ENCODE measurements at places on chromosomes 6 and 20. TPM values are rescaled to one million over a fixed set of nuclear protein-coding genes. Genes with fewer than 3 reads are reported as not detected.

The PTGIS gene
- total RNA-seq = 51.1 TPM

DNA sequence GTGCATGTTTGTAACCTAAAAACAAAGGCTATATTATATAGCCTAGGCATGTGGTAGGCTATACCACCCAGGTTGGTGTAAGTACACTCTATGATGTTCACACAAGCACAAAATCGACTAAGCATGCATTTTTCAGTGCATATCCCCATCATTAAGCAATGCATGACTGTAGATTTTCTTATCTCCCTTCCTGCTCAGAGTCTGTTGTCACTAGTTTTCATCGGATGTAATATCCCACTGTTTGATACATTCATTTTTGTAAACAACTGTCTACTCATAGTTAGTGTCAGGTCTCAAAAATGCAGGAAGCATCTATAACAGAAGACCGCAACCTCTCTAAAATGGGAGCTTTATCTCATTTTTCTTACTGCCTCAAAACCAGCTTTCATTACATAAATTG lies 70.7 kb downstream of the GFRAL start:
- no peak for DNase-seq

DNA sequence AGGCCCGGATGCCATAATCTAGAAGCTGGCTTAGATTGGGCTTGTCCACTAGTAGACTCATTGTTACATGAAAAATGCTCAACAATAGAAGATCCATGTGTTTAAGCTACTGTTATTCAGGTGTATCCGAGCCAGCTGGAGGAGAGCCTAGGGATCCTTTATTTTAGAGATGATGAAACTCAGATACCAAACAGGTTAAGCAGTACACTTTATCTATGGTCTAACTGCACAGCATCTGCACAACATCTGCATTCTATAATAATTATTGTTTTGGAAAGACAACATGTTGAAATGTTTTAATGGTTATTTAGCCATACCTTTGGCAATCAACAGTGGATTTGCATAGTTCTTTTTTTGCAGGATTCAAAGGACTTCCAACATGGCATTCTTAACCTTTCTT lies 134.1 kb downstream of the RFPL4B start:
- DNase-seq = no peak

- no peak for DNase-seq
These were observed 68.7 kb downstream of the PHACTR2 start for GRCh38 chr6:143746202-143747119.

The HDGFL1 gene
- not detected for total RNA-seq

DNA sequence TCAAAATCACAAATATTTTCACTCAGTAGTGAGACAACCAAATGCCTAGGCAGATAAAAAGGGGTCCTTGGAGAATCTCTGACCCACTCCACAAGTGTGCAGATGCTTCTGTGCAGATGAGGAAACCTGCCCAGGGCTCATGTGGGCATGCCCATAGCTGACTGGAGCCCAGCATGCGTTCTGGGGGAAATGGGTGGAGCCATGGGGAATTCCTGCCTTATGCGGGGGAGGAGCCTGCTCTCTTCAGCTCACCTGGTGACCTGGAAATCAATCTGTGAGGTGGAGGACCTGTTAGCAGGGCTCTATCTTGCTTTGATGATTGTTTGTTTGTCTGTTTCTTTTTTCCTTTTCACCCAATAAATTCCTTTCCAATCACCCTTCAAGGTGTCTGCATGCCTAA lies 23.4 kb upstream of the PLN start:
- DNase-seq = no peak

DNA sequence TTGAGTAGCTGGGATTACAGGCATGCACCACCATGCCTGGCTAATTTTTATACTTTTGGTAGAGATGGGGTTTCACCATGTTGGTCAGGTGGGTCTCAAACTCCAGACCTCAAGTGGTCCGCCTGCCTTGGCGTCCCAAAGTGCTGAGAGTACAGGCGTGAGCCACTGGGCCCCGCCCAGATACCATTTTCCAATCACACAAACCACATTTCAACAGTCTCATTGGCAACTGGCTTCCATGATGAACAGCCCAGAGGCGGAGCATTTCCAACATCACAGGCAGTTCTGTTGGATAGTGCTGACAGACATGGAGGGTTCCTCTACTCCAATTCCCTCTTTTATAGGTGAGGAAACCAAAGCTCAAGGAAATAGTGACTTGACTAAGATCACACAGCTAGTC lies 43.9 kb upstream of the PLCB4 start:
- no peak for DNase-seq

The ATRN gene
- total RNA-seq = 22.8 TPM

The SAMD5 gene
- total RNA-seq = 3.2 TPM

DNA sequence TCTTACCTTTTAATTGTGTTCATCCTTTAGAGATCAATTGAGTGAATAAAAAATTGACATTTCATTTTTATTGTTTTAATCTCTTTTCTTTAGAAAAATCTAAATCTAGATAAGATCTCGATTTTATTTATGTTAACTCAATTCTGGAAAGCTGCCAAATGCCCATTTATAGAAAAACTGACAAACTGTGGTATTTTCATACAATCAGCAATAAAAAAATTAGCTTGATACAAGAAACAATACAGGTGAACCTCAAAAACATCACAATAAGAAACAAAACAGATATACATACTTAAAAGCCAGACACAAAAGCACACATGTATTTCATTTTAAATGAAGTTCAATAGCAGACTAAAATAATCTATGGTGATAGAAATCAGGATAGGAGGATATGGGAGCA lies 30.0 kb upstream of the ARHGAP18 start:
- DNase-seq = no peak

- DNase-seq = no peak
These were observed 109.2 kb downstream of the C6orf118 start for GRCh38 chr6:165200178-165200577.

- no peak for DNase-seq
These were observed 13.4 kb upstream of the MRGBP start for GRCh38 chr20:62782893-62783278.

DNA sequence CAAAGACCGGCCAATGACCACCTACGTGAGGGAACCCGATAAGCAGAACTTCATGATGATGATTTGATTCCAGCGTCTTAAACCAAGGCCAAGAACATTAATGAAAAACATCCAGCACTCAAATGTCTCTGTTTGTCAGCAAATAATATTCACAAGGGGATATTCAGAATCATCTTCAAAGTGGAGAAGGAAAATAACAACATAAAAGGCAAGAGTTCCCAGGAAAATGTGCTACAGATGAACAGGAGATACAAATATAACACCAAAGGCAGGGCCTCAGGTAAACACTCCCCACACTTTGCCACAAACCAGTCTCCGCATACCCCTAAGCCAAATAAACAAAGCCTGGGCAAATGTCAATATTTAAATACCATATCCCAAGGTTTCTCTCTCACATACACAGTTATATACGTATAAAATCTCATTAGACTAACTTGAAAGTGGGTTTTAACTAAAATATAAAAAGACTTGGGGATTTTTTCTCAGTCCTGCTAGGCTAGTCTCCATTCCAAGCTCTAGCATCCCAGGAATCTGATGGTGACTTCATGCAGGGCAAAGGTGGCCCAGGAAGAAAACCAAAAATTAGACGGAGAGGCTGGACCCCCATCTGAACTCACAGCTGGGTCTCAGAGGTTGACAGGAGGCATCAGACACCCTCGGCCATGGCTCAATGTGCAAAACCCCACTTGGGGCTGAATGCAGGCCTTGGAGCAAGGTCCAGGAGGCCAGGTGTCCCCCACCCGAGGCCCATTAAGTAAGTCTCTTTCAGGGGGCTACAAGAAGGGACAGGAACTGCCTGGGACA lies 32.1 kb downstream of the TRAM2 start:
- DNase-seq = no peak

GRCh38 chr20:63973636-63974401 lies 4.1 kb upstream of the ZNF512B start:
- DNase-seq = no peak

- DNase-seq = no peak
These were observed 98.3 kb downstream of the RAMACL start for GRCh38 chr6:166488076-166488685.

DNA sequence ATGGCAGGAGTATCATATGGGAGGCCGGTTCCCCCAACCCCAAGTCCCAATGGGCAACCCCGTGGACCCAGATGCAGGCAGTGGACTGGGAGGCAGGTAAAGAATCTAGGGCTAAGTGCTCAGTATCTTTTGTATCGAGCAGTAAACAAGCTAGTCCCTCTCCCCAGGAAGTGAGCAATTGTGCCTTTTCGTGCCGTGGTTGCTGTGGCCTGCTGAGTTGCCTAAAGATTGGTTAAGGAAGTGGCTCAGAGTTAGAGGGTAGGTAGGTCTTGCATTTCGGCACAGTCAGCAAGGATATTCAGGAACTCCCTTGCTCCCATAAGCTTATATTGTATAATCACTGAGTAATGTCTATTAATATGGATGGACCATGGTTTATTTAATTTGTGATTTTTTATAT lies 1.3 kb upstream of the DNAH8 start:
- DNase-seq = no peak

The NDUFAF4 gene
- 14.2 TPM for total RNA-seq

DNA sequence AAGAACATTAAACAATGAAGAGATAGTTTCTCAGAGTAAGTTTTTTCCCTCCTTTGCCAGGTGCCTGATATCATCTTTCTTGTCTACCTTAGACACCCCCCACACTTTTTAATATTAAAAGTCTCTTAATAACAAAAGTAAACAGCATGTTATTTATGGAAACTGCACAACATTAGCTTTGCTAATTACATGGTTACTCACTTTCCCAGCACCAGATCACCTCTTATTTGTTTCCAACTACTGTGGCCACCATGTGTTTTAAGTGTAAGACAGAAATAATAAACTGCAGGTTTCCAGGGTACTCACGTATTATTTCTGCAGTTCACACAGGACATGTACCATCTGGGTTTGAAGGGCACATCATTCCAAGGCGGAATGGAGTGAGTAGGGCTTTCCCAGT lies 125.0 kb downstream of the TRMT11 start:
- no peak for DNase-seq

GRCh38 chr6:88477413-88477812 lies 311.3 kb upstream of the CNR1 start:
- no peak for DNase-seq

DNA sequence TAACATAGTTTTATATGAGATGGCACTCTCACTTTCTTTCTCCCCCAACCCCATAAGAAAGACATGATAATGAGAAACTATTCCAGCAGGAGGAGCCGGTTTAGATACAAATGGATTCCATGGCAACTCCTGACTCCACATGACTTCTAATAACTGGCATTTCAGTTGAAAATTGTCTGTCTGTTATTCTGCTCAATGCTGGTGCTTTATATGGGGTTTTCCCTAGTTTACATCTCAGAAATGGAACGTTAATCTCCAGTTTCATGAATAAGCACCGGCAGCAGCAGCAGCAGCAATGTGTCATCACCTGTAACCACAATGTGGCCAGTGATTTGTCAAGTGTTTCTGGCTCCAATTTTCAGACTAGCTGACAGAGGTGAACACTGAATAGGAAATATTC lies 8.0 kb upstream of the SIM1 start:
- DNase-seq = no peak

DNA sequence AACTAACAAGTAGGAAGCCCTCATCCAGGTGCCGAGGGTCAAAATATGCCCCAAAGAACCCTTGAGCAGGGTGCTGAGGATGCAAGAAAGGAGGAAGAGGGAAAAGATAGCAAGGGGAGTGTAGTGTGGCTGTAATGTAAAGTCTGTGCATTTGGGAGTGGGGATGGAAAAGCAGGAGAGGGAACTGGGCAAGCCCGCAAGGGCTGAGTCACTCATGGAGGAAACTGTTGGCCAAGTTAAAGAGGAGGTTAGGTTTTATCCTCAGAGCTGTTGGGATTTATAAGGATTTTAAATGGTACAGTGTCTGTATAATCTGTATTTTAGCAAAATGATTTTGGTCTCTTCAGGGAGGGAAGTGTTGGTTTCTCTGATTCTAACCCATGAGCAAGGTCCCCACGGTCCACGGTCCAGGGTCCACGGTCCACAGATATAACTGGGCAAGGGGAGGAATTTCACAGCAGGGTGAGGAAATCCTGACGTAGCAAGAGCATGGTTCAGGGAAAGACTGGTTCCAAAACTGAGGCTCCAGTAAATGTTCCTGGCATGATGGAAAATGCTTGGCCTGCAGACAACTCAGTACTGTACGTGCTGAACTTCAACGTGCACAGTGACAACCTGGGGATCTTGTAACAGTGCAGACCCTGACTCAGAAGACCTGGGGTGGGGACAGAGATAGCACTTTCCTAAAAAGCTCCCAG lies 759.8 kb downstream of the PTPRT start:
- DNase-seq = no peak

The CTCFL gene
- total RNA-seq = not detected

DNA sequence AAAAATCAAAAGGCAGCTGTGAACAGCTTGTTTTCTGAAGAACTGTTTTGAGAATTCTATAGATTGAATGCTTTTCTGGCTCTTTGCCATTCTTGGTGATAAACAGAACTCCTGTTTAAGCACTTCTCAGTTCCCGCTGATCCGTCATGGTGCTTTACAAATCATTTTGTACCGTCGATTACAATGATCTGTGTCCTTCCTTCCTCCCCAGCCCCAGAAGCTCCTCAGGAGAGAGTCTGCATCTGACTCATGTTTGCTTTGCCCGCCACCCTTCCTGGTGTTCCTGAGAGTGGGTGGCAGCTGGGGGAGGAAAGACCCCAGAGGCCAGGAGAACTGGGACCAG lies 538.6 kb upstream of the MARCKS start:
- DNase-seq = no peak

- no peak for DNase-seq
These were observed 43.4 kb downstream of the NHSL1 start for GRCh38 chr6:138455746-138456400.

The TINAG gene
- not detected for total RNA-seq

DNA sequence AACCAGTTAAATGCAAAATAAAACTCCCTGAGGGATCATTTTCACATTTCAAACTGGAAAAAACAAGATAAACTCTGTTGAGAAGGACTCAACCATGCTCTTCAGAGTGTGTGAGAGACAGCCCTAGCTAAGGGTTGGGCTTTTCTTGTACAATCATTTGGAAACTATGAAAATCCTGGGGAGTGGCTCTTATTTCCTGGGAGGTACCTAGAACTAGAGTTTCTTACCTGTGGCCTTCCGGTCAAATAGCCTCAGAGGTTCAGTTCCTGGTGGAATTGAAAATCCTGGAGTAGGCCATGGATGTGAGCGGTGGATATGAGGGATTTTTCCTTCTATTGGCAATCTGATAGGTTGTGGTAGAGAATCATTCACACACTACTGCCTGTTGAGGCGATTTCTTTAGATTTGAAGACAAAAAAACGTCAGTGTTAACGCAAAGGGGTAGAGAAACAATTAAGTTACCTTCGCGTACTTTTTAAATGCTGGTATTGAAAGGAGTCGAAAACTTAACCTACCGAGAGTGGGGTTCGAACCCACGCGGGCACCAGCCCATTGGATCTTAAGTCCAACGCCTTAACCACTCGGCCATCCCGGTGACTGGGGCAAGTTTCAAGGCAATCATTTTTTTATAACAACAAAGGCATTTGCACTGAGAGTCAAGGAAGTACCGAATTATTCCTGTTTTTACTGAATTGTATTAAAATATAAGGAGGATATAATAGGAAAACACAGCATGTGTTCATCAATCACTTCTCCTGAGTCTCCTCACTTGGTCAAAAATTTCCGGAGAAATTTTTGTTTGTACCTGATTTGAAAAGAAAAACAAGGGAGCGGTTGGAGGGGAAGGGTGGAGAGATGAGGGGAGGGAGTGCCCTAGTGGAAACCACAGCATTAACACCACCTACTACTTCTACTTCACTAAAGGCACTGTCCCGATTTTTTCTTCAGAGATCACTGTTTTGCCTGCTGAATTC lies 191.3 kb downstream of the OR2B2 start:
- no peak for DNase-seq

The SSTR4 gene
- not detected for total RNA-seq

The FOXQ1 gene
- total RNA-seq = 6.4 TPM

- DNase-seq = no peak
These were observed 40.1 kb upstream of the AKIRIN2 start for GRCh38 chr6:87742106-87742505.
